ENCODE measurements at places on chromosomes 5 and 9.
A peak's percentile ranks its signal among the peaks of the same experiment; 100 is the strongest.

GRCh38 chr5:141363952-141364660 lies at the start of gene PCDHGA5:
Gene PCDHGA5 (plus strand): TSS chr5:141364162. CDS start chr5:141364331, 169 bp downstream.
- no peak for DNase-seq

- no peak for DNase-seq
These were observed 65.7 kb upstream of the TNFAIP8 start for GRCh38 chr5:119290161-119290569.

- DNase-seq = no peak
These were observed 547.6 kb downstream of the RAB3C start for GRCh38 chr5:59130431-59130830.

- DNase-seq = peak; percentile 45
These were observed 26.5 kb downstream of the OXCT1 start for GRCh38 chr5:41843456-41844370.

DNA sequence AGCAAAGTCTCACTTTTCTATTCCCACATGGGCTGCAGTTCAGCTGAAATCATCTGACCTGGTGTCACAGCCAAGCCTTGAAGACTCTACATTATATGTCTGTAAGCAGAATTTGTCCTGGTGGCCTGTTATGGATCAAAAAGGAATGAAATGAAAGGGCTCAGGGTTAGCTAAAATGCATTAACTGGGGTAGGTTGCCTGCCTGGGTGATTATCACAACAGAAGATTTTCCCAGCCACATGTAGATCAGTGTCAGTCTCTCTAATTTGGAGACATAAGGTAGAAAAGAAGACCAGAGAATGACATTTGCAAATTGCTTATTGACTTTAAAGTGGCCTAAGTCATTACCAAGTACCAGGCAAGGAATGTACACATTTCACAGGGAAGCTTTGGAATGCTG lies 289.0 kb downstream of the CAAP1 start:
- DNase-seq = no peak

DNA sequence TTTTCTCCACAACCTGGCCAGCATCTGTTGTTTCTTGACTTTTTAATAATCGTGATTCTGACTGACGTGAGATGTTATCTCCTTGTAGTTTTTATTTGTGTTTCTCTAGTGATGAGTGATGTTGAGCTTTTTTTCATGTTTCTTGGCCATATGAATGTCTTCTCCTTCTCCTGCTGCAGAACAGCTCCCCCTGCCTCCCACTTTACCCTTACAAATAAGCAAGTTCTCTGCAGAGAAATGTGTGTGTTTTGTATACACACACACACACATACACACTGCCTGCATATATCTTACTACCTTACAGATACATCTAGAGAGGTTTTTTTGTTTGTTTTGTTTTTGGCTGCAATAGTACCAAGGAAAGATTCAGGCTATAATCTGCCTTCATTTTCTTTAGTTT lies 88.7 kb upstream of the PHF24 start:
- no peak for DNase-seq

GRCh38 chr5:14574891-14575508 lies 6.6 kb upstream of the OTULINL start:
- peak; percentile 58 for DNase-seq

DNA sequence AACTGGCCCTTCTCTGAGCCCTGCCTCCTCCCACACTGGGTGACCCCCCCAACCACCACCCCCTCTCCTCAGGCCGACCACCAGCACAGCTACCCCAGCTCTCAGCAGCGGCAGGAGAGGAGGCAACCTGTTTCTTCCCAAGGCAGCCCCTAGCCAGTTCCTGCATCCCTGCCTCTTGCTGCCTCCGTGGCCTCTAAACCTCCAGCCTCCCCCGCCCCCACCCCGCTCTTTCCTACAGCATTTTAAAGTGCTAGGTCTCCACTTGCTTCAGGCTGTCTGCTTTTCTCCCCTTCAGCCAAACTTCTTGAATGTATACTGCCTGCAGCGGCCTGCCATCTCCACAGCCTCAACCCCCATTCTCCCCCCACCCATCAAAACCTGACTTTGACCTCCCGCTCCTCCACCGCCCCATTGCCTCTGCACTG lies 135.6 kb downstream of the DAB2IP start:
- DNase-seq = no peak

DNA sequence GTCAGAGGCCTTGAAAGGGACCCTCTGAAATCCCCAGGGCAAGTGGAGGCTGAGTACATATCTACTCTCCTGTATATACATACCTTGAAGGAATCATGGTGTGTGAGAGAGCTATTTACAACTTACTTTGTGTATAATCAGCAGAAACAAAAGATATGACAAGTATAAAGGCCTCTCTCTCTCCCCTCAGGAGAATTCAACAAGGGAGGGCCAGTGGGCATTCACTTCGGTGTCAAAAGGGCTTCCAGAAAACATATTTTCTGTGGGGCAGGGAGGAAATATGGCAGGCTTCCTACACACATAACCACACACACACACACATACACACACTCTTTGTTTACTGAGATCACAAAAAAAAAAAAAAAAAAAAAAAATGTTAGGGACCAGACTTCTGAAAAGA lies 181.7 kb downstream of the BNC2 start:
- no peak for DNase-seq

GRCh38 chr5:9655641-9656040 lies 25.5 kb upstream of the TAS2R1 start:
- DNase-seq = no peak

DNA sequence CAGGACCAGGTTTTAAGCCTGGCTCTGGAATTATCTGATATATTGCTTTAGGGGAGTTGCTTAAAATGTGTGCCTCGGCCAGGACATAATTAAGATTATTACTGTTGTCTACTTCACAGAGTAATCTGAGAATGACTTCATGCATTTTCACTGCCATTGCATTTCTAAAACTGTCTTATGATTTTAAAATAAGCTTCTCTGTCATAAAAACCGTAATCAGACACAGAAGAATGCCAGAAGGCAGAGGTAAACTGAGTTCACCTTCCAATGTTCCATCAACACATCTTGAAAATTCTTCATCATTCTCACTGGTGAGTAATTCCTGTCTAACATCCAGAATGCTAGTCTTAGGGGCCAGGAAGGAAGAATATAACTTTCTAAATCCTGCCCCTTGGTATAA lies 47.1 kb downstream of the ISOC1 start:
- no peak for DNase-seq

DNA sequence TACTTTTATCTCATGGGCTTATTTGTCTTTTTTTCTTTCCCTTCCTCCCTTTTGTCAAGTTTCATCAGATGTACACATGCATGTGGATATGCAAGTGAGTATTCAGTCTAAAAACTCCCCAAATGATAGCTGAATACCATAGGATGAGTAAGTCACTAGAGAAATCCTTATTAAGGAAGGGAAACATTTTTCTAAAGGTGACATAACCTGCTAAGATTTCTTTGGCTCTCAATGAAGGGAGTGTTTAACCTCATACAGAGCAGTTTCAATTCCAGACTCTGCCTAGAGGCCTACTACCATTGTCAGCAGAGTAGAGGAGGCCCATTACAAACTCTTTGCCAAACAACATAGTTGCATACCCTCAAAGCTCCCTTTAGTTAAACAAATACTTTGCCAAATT lies 192.4 kb downstream of the ARHGEF28 start:
- DNase-seq = no peak

- DNase-seq = no peak
These were observed 27.6 kb upstream of the ENTREP1 start for GRCh38 chr9:69297300-69297980.

GRCh38 chr5:178488696-178489095 lies 101.5 kb downstream of the COL23A1 start:
- DNase-seq = no peak

DNA sequence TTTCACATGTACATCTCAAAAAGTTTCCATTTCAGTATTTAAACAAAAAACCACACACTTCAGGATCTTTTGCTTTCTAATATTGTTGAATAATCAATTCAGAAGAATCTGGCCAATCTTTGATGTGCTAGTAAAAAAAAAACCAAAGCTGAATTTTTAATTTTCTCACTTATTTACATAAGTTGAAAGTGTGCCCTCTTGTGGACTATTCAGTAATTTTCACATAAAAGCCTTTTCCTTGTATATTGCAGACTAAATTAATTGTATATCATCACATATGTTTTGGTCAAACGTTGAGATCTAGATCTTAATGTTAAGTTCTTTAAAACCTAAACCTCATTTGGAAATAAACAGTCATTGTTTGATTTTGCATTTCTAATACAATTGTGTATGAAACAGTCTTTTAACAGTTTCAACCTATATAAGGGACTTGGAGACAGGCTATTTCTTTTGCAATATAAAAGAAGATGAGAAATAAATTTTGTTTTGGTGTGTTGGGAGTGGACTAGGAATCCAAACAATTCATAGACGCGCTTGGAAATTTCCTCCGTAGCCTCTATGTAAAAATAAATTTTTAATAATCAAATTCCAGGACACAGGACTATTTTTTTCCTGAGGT lies 68.1 kb downstream of the NIPBL start:
- DNase-seq = no peak

- DNase-seq = no peak
These were observed 98.4 kb downstream of the FBXO38 start for GRCh38 chr5:148482196-148482595.

- DNase-seq = no peak
These were observed 9.5 kb upstream of the PHF19 start for GRCh38 chr9:120886490-120886967.

DNA sequence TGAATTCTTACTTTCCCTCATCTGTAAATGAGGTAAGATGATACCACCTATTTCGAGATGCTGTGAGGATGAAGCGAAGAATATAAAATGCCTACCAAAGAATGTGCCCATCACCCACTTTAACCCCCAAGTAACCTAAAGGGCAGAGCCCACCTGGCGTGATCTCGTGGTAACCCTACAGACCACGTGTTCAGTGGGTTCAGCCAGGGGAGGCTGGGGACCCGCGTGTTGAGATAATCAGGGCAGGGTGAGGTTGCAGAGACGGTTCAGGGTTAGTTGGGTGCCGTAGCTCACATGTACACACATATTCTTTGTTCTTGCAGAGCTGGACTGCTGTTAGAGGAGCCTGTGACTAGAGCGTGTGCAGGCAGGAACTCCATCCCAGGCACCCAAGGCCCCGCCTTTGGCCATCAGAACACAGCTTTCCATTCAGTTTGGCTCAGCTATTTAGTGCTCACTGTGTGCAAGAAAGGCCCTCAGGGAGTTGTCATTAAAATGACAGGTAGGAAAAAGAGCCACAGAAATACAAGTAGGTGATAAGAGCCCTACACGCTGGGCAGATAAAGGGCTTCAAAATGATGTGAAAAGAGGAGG lies 56.5 kb upstream of the HAND1 start:
- DNase-seq = no peak

- no peak for DNase-seq
These were observed 232.0 kb upstream of the ANKRD55 start for GRCh38 chr5:56464935-56465768.

DNA sequence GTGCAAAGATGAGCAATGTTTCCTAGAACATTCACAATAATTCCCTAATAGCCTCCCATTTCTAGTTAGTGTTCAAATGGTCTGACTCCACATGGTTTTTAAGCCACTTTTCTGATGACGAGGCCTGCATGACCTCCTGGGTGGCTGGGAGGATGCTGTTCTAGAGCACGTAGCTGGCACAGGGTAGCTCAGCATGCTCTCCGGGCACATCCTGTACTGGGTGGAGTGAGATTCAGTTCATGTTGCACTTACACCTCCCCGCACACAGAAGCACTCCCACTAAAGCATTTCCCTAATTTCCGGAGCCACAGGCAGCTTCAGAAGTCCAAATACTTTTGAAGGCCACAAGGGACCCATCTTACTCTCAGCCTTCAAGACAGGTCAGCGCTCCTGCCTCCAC lies 159.8 kb upstream of the LHFPL2 start:
- DNase-seq = no peak

- DNase-seq = no peak
These were observed 15.7 kb downstream of the CEP72 start for GRCh38 chr5:627840-628239.

- no peak for DNase-seq
These were observed 97.0 kb downstream of the HINT1 start for GRCh38 chr5:131068076-131068475.

DNA sequence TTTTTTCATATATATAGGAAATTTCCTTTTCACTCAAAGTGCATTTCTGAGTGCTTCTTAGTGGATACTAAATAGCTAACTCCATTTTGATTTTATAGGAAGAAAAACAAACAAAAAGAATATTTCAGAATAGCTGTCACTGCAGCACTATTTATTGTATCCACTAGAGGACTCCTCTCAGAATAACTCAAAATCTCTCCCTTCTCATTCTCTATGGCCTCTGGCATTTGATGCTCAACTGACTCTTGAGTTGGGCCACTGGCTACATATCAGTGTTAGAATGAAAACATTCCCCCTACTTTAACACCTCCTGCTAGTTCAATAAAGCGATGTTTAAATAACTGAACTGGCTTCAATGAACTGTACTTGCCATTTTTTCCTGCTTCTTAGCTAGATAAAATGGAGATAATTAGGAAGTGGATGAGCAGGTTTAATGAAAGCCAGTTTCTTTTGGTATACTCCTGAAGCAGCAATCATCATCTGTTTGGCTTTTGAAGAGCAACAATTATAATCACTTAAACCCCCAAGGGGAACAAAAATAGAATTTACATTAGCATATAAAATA lies 16.6 kb upstream of the ELAVL2 start:
- no peak for DNase-seq

- DNase-seq = peak; percentile 88
These were observed 10.6 kb downstream of the PRR7 start for GRCh38 chr5:177456976-177457851.

- no peak for DNase-seq
These were observed 140.2 kb downstream of the WDR70 start for GRCh38 chr5:37519304-37519703.

DNA sequence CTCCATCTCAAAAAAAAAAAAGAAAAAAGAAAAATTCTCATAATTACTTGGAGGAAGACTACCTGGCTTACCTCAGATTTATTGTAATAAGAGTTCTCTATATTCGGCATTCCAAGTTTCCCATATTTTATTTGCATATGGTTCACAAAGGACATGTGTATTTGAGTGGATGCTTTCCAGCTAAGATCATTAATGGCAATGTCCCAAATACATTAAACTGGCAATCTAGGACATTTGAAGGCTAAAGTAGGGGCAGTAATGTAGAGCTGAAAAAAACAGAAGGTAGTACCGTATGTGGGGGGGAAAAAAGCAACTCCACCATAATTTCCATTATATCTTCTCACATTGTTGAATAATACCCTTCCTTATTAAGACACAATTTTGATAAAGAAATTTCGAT lies 4.9 kb downstream of the TUT7 start:
- DNase-seq = no peak

DNA sequence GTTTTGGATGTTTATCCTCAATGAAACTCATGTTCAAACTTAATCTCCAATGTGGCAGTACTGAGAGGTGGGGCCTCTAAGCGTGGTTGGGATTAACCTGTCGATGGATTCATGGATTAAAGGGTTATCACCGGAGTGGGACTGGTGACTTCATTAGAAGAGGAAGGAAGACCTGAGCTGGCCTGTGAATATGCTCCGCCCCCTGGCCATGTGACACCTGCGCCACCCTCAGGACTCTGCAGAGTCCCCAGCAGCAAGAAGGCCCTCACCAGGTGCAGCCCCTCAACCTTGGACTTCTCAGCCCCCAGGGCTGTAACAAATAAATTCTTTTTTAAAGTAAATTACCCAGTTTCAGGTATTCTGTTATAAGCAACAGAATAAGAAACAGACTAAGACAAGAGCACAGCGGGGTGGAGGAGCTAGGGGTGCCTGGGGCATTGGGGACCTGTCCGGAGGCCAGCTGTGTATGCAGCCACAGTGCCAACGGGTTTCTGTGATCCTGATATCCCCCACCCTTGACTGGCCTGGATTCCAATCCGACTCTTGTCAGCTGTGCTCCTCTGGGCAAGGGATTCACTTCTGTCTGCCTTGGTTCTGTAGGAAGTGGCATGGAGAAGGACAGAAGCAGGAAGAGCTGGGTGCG lies 3.2 kb upstream of the MAPK9 start:
- no peak for DNase-seq

All from D341Med (cell line).